ENCODE measurements at places on chromosomes 7 and 10. TPM values are rescaled to one million over a fixed set of nuclear protein-coding genes. Genes with fewer than 3 reads are reported as not detected.

The ZPBP gene
- not detected for total RNA-seq

- ATAC-seq = peak; percentile 24
These were observed 488 bp downstream of the EIF4H start for GRCh38 chr7:74174606-74175082.

GRCh38 chr7:28155964-28156363 lies 24.6 kb downstream of the JAZF1 start:
- ATAC-seq = peak; percentile 58

- ATAC-seq = no peak
These were observed 51.1 kb downstream of the ASB13 start for GRCh38 chr10:5615316-5615715.

DNA sequence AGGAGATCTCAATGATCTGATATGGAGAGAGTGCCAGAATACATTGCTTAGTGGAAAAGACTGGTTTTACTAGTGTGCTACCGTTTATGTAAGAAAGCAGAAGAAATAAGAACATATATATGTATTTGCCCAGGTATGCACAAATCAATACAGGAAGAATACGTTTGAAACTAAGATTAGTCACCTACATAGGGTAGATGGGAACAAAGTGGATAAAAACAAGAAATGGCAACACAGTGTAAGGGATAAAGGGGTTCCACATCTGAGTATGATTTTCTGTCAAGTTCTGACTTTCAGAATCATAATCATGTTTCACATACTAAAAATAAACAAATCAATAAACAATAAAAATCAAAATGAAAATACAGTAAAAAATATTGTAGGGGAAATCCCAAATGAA lies 148.6 kb upstream of the NAMPT start:
- no peak for ATAC-seq

- ATAC-seq = no peak
These were observed 893.4 kb downstream of the XPNPEP1 start for GRCh38 chr10:109029870-109030269.

All from gastroesophageal sphincter (tissue), 4 donors.